ENCODE measurements at places on chromosomes 4 and X.

- no peak for DNase-seq
Measured at GRCh38 chr4:152346979-152347378, 188.9 kb downstream of the FBXW7 start.

- no peak for DNase-seq
Measured at GRCh38 chr4:6893449-6894085, 16.1 kb upstream of the TBC1D14 start.

DNA sequence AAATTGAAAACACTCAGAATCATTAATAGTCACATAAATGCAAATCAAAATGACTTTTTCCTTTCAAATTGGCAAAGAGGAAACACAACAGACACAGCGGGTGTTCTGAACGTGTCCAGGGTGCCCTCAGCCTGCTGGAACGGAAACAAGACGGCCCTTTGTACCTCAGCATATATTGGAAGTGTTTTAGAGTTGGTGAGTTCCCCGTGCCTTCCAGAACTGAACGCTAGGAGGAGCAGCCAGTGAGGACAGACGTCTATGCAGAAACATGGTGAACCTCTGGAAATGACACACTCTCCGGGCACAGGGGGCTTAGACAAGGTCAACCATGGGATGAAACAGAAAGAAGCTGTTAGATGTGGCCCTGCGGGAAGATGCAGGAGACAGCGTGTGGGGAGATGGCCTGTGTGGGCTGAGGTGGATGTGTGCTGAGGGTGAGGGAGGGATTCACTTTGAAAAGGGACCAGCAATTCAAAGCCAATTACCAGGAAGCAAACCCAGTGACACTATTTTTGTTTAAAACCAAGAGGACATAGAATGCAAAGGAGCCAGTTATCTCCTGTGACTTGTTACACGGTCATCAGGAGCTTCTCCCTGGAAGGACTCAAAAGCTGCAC is 40.4 kb downstream of the RNF212 start:
- peak; percentile 28 for DNase-seq

GRCh38 chr4:158422546-158422945 is 99.1 kb upstream of the RXFP1 start:
- no peak for DNase-seq

DNA sequence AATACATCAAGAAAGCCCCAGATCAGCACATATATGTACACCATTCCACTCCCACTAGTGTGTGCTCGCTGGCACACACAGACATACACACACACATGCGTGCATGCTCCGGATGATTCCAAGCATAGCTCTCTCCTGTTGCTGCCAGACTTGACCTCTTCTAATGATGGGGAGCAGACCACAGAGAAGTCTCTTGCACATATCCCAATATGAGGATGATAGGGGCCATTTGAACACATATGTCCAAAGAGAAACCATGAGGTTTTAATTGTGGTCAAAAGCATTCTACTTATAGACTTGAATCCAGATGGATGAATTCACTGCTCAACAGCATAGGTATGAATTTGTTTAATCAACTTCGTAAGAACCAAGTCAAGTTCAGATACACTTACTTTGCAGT is 214.9 kb downstream of the AFF2 start:
- DNase-seq = no peak

DNA sequence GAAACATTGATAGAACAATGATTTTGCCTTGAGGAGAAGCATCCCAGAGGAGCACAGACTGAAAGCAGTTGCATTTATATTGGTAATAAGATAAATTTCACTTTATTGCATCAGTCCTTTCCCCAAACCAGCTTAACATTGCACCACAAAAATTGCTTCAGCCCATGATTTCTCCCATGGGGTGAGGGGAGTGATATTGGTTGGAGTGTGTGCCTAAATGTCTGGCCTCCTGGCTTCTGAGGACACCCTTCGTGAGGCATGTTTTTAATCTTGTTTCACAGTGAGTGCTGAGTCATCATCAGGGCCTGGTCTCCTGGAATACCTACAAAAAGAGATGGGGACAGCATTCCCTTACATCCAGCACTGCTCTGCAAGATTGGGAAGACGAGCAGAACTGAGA is 487.9 kb downstream of the C4orf33 start:
- no peak for DNase-seq

- DNase-seq = no peak
Measured at GRCh38 chr4:15990570-15991285, 27.8 kb upstream of the FGFBP2 start.

DNA sequence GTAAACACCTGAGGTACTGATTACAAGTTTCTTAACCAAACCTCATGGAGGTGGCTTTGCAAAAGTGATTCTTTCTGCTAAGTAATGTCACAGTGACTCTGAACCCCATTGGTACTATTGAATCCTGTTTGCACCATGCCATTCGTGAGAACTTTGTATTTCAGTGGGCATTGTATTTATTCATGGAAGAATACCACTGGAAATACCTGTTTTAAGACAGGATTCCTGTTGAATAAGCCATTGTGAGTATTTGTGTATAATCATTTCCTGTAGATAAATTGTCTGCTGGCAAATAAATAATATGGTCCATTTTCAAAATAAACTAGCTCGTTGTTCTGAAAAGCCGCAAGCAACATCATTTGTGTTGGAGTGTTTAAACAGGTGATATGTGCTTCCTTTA is 136.4 kb upstream of the GUCY1A1 start:
- DNase-seq = no peak

GRCh38 chr4:18242919-18243693 is 221.6 kb upstream of the LCORL start:
- DNase-seq = no peak

GRCh38 chr4:4524364-4524763 is 17.5 kb downstream of the STX18 start:
- DNase-seq = no peak

DNA sequence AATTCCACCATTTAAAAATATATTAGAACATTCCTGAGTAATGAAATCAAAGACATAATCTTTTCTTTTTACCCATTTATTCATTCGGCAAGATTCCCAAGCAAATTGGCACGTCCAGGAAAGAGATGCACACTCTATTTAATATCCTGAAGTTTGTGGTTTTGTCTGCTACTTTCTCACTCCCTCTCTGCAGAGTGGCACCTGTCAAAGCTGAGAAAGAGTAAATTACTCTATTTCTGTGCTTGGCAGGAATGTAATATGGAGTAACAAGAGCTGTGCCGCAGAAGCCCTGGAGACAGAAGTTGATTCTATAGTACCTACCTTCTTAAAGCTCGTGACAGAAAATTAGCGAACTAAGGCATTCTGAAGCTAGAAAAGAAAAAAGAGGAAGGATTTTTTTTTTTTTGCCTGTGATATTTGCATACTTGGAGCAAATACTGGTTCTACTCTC is 5.5 kb downstream of the GSTCD start:
- no peak for DNase-seq

DNA sequence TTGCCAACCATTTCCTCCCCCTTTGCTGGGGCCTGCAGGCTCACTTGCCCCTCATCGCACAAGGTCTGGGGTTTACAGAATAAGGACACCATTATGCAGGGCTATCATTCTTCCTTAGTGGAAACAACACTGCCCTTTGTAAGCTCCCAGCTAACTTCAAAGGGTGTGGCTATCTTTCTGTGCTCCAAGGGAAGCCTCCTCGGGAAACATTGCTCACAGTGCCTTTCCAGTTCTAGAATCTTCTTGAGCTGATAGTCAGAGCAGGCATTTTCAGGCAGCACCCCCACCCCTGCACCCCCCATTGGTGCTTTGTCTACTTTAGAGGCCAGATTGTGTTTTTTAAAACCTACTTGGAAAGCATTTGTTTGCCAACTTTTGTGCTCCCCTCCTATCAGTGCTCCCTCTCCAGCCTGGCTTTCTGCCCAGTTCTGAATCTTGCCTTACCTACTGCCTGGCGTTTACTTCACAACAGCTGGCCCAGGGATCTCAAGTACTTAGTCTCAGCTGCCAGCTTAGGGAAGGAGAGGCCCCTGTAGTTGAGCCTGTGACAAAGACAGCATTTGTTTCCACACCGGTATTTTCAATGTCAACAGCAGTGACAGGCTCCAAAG is 53.5 kb downstream of the PLAC1 start:
- DNase-seq = no peak

DNA sequence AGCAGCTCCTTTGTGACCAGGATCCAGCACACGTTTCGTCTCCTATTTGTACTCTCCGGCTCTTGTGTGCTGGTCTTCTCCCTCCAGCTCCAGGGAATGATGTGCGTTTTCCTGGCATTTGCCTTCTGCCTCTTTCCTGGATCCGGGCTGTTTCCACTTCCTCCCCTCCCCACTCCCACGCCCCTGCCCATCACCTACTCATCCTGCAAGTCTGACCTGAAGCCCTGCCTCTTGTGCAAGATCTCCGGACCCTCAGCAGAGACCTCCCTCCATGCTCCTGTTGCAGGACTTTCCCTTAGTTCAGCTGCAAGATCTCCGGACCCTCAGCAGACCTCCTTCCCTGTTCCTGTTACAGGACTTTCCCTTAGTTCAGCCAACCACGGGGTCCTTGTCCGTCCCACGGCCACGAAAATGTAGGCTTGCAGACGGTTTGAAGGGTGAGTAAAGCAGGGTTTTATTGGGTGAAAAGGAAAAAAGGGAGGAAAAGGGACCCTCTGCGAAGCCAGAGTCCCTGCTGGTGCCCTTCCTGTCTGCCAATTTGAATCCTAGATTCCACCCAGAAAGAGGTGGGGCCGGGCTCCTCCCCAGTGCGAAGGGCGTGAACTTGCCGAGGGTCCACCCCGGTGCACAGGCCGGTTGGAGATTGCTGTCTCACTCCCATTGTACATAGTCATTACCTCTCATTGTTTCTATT is 74.4 kb upstream of the IRF2 start:
- DNase-seq = no peak

- no peak for DNase-seq
Measured at GRCh38 chr4:53039741-53040458, 177.8 kb downstream of the RASL11B start.

GRCh38 chr4:186078981-186079638 is 10.2 kb downstream of the TLR3 start:
- no peak for DNase-seq

DNA sequence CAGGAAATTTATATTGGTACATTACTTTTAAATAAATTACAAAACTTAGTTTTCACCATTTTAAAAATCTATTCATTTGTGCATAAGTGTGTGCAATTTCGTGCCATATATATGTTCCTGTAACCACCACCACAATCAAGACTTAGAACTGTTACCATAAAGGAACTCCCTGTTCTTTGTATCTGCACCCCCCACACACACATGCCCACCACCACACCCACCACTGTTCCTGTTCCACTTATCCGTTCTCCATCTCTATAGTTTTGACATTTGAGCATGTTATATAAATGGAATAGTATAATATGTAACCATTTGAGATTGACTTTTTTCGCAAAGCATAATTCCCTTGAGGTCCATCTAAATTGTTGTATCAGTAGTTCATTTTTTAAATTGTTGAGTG is 73.7 kb downstream of the TAF1 start:
- no peak for DNase-seq

DNA sequence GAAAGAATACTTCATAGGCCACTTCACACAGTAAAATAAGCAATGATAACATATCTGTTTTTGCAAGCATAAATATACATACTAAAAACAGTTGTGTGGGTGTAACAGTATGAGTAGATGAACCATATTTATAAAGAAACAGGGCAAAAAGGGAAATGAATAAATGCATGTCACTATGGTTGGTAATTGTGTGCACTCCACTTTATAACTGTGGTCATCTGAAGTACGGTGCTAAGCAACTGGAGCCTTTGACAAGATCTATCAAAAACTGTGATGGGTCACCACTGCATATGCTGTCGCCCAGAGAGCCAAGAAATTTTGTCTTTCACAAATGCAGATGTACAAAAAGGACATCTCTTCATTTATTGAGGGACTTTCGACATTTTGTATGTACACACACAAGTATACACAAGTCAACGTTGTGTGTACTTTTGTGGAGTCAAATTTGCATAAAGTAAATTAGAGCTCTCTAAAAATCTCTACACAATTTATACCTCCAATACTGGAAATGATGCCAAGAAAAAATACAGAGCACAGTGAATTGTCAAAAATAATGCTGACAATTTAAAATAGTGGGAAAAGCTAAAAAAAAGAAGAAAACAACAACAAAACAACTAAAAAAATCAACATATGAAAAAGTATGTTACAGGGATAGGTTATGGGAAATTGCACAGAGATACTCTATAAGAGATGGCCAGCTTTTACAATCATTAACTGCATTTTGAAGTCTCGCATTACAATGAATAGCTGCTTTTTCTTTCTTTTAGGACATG is 123.1 kb upstream of the ENPEP start:
- DNase-seq = no peak

GRCh38 chrX:145816601-145817315 is 871 bp upstream of the SLITRK2 start:
- DNase-seq = no peak

DNA sequence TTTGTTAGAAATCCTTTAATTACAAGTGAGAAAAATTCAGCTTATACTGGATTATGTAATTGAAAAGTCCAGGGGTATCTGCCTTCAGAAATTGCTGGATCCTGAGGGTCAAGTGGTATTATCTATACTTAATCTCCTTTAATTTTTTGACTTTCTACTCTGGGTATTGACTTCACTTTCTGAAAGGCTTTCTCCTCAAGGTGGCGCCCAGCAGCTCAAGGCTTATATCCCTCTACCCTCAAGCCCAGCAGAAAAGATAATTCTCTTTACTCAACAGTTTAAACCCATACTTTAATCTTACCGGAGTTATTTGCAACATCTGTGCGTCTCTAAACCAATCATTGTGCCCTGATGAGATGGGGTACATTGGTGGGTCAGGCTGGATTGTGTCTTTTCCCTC is 129.5 kb downstream of the LARP7 start:
- DNase-seq = no peak

DNA sequence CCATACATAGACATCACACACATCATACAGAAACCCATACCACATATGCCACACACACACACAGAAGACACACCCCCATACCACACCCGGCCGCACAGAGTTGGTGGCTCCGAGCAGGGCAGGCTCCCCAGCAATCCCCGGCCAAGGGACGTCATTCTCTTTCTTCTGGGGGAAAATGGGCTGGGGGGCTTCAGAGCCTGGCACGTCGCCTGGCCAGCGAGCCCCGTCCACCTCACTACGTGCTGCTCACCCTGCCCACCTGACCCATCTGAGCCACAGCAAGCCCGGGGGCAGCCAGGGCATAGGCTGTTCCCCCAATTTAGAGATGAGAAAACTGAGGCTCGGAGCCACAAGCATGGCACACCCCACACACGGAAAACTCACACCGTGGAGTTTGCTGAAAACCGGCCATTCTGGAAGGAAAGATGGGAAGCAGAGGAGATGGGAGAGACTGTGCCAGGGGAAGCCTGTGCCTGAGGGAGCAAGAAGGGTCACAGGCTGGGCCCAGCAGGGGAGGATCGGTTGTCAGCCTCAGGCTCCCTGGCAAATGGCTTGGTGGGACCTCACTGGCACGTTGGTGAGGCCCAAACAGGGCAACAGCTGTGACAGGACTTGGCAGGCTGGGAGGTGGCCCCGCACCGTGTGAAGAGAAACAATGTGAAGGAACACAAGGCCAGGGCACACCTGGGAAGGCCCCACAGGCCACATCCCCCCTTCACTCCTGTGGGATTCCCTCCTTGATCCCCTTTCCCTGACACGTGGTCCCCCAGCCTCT is 73.2 kb downstream of the JAKMIP1 start:
- DNase-seq = no peak

- DNase-seq = peak; percentile 2
Measured at GRCh38 chrX:107565931-107566603, 62.2 kb upstream of the PRPS1 start.

Data from hippocampal formation (tissue), 2 donors.